Ecto neural progenitor cell (in vitro differentiated cells): ENCODE measurements at places on chromosomes 7 and 10.

DNA sequence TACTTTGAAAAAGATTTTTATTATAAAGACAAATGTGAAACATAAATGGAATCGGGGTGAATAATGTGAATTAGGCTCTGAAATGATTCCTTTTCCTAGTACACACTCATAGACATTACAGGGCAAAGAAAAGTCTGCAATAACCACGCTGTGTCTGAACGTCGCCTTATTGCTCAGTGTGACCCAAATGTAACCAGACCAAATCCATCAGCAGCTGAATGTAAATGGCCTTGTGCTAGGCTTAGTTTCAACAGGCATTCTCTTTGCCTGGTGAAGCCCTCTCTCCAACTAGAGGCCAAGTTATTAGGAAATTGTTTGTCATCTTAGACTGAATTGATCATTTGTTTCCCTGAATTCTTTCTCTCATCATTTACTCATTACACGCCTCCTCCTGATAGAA is 225.5 kb downstream of the CHCHD3 start:
- DNase-seq = no peak

GRCh38 chr7:116591202-116592040 is 66.6 kb downstream of the CAV1 start:
- no peak for DNase-seq

- DNase-seq = no peak
These were observed 188.9 kb downstream of the ADAM12 start for GRCh38 chr10:126199221-126199998.

GRCh38 chr7:34109936-34110780 is 204.8 kb downstream of the BMPER start:
- no peak for DNase-seq

DNA sequence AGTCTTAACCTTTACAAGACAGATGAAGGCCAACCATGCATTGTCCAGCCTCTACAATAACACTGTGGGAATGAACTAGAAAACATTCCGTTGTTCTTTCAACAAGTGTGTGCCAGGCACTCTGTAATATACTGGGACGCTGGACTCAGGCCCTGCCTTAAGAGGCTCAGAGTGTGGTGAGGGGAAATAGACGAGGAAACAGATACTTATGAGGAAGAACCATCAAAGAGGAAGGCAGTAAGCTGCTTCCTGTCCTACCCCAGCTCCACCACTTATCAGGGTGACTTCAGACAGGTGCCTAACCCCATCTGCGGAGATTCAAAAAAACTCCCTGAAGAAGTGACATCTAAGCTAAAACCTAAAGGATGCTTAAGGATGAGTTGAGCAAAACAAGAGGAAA is 8.9 kb upstream of the TRIM8 start:
- no peak for DNase-seq

GRCh38 chr10:109966961-109967738 is 40.6 kb upstream of the ADD3 start:
- DNase-seq = no peak

- no peak for DNase-seq
These were observed 34.8 kb downstream of the CFAP43 start for GRCh38 chr10:104197364-104197763.

DNA sequence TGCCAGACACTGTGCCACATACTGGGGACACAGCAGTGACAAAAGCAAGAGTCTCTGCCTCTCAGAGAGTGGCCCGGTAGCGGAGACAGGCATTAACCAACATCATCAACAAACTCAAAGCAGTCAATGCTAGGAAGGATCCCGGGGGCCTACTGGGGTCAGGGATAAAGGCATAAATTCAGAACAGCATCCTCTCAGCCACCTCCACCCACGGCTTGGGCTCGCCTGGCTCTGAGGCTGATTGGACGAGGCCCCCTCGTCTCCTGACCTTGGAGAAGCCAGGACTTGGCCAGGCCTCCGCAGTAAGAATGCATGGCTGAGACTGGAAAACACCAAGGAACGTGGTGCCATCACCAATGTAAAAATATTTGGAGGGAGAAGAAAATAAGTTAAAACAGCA is 102.1 kb downstream of the ARHGAP22 start:
- no peak for DNase-seq

DNA sequence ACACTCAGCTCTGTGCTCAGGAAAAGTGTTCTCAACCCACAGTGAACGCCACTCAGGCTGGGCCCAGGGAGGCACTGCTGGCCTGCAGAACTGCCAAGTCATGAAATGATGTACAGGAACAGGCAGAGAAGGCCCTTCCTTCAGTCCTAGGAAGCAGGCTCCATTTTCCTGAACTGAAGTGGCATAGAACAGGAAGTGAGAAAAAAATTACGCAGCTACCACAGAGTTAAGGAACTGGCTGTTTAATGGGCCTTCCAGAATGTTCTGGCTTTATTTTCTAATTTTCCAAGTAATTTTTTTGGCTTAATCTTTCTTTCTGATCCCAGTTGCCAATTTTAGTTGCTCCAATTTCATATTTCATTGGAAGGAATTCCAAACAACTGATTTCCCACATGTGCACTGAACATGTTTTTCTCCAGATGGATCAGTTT is 39.3 kb downstream of the LRRC18 start:
- no peak for DNase-seq

- no peak for DNase-seq
These were observed 21.1 kb upstream of the VDAC2 start for GRCh38 chr10:75189266-75190096.

DNA sequence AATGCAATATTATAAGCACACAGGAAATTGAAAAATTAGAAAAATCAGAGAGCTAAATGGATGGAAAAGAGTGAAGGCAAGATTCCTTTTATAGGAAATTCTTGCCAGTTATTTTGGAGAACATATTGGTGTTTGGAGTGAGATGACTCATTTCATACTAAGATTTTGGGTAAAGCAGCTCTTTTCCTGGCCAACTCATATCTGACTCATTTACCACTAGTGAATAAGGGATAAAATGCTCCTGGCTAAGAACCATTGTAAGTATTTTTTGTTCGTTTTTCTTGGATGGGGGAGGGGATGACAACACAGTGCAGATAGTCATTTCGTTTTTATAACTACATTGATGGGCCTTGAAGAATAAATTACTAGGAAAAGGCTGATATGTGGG is 139.3 kb downstream of the TWIST1 start:
- DNase-seq = no peak

DNA sequence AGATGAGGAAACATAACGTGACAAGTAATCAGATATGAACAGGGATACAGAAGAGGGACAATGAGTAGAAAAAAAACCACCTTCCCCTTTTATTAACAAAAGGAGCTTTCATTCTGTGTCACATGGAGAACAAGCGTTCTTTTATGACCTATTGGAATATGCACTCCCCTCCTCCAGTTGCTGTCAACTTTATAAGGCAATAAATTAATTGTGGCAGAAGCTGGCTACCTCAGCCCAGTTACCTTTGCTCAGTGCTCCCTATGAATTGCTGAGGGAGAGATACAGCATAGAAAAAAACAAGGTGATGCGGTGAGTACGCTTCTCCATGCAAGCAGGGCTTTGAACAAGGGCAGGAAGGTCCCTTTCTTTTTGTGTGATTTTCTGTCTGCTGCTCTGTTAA is at the start of gene MGAM2:
MGAM2 (plus strand) TSS at position 220 of the 400 bp plus-strand sequence. CDS start 5,156 bp downstream, outside the sequence.
- DNase-seq = no peak

DNA sequence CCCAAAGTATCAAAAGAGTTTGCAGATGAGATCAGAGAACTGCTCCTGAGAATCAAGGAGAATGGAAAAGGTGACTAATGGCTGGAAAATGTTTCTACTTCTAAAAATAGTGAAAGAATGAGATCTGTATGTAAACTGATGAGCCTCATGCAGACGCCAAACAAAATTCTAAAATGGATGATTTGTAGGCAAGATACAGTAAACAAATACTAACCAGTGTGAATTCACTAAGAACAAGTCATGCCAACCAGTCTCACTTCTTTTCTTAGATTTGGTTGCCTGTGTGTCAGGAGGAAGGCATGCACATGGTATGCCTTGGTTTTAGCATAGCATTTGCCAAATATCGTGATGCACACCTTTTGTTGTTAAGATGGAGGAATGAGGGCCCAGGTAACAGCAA is 94.9 kb upstream of the PIK3CG start:
- no peak for DNase-seq

DNA sequence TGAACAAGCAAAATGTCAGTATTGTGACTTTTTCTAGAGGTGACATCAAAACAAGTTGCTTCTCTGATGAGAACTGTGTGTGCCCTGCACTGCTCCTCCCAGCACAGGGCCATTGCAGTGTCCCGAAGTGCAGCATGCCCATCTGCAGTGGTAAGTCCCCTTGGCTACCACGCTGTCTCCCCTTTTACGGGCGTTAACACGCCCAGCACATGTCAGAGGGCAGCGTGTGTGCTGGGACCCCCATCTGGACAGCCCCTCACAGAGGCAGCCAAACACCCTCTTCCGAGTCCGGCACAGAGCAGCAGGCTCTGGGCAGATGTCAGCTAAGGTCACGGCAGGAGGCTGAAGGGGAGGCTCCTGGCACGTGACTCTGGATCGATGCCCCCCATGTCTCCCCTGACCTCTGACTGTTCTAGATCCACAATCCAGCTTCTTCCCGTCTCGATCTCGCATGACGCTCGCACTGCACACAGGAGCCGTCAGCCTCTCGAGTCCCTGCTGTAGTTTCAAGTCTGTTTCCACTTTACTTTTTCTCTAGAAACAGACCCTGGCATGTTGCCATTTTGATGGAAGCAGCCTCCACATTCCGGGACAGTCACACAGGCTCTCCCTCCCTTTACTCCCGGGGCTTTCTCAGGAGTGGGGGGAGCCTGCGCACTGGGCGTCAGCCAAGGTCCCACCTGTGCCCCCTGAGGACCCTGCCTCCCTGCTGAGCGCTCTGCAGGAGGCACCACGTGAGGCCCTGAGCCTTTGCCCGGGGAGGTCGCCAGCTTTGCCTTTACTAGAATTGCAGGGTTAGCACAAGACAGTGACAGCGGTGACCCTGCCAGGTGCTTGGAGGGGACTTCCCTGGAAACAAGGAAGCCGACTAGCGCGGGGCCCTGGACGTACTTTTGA is 133.8 kb downstream of the TCERG1L start:
- peak; percentile 32 for DNase-seq

- DNase-seq = no peak
These were observed 240.7 kb downstream of the TSPAN12 start for GRCh38 chr7:120617275-120617674.

- DNase-seq = no peak
These were observed 504.1 kb downstream of the POM121L12 start for GRCh38 chr7:53539558-53539957.

DNA sequence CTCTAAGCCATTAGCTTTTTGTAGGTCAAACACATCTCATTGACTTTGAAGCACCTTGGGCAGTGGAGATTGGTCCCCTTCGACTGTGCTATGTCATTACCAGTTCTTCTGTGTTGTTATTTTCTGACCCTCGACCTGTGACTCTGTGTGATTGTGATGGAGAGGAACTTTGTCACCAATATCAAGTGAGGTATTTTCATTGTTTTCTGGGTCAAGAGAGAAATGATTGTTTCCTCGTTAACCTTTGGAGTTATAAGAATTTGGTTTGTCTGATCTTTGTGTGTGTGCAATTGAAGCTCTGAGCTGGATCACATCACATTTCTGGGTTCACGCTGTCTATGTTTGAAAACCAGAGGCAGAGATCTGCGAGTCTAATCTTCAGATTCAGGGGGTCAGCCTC is 432.2 kb upstream of the KLF6 start:
- no peak for DNase-seq

DNA sequence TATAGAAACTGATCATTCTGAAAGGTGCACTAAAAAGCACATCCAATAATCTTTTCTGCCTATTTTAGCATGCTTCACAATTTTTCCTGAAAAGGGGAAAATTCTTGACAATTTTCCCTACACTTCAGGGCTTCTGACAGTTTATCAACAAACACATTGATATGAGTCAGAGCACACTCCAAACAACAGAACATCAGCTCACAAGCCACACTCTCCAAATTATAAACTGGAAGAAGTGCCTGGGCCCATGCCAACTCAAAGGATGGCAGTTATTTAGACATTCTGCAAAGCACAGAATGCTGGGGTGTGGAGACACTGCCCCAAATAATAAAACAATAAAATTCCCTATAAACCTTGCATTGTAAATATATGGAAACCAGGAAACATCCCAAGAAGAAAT is 90.8 kb downstream of the ELAPOR2 start:
- DNase-seq = no peak

DNA sequence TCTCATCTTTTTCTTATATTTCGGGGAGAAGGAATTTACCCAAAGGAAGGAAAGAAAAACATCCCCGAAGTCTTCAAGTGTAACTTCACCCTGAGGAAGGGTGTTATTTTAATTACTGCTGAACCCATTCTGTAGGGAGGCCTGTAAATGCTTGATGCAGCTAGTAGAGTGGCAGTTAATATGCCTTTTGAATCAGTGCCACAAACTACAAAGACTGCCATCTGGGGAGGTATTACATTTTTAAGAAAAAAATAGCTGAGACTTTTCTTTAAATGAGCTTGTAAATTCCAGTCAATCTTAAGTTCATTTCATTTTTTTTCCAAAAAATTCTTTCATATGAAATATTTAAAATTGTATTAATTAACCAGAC is 233.1 kb upstream of the FERD3L start:
- DNase-seq = no peak

DNA sequence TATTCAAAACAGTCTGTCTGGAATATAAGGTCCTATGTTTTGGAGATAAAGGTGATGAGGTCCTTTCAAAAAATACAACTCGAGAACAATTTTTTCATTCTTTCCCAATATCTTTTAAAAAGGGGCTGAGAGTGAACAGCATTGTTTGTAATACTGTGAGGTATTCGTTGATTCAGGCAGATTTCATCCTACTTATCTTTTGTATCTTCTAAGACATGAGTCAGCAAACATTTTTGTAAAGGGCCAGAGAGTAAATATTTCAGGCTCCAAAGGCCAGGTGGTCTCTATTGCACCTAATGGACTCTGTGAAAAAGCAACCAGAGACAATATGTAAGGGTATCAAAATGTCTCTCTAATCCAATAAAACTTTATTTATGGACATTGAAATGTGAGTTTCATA is 8.1 kb upstream of the ANK3 start:
- DNase-seq = no peak

- no peak for DNase-seq
These were observed 28.3 kb upstream of the SVOPL start for GRCh38 chr7:138729444-138729843.

DNA sequence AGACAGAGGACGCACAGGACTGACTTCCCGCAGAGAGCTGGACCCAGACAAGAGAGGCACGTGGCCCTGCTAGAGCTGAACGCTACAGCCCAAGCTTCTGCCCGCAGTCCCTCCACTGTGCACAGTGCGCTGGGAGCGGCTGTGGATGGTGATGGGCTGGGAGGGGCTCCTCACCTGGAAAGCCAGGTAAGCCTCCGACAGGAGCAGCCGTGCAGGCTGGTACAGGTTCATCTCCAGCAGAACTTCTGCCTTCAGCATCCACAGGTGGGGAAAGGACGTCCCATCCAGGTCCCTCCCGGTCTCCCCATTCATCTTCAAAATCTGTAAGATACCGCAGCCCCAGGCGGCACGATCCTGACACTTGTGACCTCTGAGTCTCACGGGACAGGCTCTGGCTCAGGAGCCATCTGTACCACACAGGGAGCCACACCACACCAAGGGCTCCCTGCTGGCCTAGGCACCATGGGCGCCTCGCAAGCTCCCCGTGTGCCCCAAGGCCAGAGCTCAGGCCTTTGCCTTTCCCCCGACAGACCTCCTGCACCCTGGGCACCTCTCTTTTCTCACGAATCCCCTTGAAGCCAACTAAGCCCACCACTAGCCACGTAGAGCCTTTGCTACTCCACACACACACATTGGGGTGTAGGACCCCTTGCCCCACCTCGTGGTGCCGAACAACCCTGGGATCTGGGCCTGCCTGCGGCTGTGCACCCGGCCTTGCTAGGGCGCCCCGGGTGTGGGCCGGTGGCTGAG is 76.3 kb downstream of the CFAP46 start:
- DNase-seq = no peak
